ENCODE measurements at places on chromosomes 2 and 18. TPM values are rescaled to one million over a fixed set of nuclear protein-coding genes. Genes with fewer than 3 reads are reported as not detected.

DNA sequence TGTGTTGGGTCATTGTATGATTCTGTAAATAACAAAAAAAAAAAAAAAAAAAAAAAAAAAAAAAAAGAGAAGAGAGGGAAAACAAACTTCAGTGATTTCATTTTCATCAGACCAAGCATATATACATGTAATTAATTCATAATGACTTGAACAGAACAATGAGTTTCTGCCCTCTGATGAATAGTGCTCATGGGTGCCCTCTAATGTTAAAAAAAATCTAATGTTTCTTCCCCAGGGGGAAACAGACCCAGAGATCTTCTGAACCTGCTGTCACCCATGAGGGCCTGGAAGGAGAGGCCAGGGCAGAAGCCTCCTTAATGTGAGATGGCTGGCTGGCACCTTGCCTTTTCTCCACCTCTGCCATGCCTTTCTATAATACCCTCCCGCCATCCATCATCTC lies 289.2 kb downstream of the ZNF521 start:
- DNase-seq: no peak

DNA sequence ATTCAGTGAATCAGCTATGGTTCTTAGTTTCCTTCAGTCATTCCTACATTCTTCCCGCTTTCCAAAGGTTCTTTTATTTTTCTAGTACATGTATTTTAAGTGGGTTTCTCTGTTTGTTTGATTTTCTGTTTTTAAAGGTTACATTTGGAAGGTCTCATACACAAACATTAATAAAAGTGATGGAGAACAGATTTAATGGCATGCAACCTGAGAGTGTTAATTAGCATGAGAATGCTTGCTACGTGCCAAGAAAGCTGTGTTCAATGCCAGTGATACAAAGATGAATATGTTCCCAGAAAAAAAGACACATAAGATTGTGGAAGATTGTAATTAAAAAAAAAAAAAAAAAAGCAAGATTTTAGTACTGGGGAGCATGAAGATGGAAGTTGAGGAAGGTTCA lies 61.8 kb upstream of the CDC42EP3 start:
- no peak for DNase-seq

DNA sequence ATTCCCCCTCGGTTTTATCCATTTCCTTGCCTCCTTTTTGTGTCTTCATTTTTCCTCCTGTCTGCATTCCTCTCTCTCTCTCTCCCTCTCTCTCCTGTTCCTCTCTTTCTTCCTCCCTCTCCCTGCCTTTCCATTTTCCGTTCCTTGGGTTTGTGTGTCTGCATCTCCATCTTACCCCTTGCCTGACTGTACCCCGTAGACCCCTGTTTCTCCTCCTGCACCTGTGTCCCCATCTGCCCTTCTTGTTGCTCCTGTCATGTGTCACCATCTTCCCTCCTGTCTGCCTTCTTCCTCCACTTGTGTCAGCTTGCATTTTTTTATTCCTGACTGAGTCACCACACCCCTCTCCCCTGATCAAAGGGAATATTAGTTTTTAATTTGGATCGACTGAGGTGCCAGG lies 1.8 kb downstream of the CDK5R2 start:
- DNase-seq: no peak

- DNase-seq: no peak
Observed at GRCh38 chr2:99940963-99941362, 201.4 kb downstream of the AFF3 start.

DNA sequence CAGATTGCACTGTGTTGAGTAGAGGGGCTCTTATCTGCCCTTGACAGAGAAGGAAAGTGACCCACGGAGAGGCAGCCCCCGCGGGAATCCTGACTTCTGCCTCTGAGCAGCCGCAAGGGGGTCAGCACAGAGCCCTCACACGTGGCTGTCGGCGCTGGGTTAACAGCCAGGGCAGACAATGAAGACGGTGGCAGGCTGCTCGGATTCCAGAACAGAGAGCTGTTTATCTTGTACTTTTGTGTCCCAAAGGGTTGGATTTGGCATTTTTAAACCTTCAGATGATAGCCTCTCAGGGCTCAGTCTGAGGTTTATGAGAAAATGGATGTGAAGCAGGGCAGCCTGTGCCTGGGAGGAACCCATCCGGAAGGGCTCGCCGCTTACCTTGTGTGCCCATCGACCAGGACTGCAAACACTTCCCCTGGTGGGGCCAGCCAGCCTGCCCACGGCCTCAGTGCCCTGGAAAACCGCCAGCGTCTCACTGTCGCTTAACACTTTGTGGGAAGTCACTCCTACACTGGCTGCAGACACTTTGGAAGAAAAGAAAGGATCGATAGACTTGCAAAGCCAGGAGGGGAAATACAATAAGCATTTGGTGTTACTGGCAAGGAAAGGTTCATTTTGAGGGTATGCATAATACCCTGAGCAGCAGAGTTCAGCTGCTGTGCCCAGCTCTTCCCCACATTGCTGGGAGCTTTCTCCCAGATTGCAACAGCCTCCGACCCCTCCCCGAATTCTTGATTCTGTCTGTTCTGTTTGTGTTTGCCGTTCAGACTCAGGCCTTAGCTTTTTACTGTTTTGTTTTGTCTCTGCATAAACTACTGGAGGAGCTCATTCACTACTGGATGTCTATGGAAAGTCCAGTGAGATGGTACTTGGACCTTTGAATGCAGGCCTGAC lies 325.3 kb upstream of the MYT1L start:
- no peak for DNase-seq

- no peak for DNase-seq
Observed at GRCh38 chr2:122705746-122706145, 950.3 kb downstream of the TSN start.

DNA sequence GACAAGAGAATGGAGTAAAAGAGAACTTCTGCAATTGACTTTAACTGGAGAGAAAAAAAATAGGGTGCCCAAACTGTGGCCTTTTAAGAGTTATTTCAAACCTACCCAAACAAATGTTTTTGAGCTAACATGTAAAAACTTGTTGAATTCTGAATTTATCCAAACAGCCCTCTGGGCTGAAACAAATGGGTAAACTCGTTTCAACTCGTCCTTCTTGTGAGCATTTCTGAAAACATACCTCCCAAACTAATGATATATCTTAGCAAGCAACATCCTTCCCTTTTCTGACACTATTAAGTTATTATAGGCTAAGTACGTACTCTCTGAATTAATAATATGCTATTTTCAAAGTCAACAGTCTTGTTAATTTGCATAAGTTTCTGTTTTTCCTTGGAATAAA lies 793.0 kb upstream of the ACVR2A start:
- DNase-seq: no peak

DNA sequence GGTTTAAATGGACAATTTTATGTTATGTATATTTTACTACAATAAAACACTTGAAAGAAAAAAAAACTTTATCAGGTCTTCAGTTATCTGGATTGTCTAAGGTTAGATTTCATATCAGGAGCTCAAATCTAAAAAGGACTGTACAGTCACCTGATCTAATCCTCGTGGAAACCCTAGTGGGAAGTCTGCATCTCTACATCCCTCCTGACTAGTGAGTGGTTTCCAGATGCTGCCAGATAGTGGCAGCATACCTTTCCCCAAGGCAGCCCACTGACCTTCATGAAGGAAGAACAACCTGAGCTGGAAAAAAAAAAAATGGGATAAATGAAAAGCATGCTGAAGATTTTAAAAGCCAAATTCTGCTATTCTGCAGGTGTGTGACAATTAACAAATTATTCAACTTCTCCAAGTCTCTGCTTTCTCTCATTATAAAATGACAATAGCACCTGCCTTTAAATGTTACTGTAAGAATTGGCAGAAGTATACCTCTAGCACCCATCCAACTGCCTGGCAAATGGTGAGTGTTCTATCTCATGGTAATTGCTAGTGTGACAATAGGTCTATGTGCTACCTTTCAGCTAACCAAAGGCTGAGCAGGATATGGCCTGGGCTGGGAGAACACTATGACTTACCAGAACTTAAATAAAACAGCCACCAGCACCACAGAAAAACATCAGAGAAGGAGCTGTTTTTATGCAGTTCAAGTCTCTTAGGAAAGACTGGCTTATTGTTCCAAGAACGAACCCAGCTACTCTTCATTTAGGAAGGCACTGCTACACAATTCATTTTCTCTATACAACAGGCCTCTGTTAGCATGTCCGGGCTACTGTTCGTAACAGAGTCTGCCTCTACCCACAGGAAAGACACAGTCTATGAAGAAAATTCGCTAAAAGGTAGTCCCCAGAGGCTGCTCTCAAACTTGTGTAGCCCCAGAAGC lies 8.6 kb downstream of the CLASP1 start:
- DNase-seq: no peak

GRCh38 chr2:96679848-96680247 lies 37.3 kb downstream of the FER1L5 start:
- no peak for DNase-seq

DNA sequence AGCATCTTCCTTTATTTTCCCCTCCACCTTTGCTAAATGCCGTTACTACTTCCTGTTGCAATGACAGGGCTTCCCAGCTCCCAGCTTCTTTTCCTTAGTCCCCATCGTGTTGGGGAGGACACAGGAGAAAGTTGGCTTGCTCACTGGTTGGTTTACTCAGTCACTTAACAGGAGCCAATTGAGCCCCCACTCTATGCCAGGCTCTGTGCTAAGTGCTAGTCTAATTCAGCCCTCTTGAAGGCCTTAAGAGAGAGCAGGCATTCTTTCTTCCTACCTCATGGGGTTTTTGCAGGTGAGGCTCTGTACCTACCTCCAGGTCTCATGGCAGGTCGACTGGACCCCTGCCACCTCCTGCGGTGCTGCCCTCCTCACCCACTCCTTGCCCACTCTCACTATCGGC lies 20.1 kb downstream of the TANC1 start:
- no peak for DNase-seq

DNA sequence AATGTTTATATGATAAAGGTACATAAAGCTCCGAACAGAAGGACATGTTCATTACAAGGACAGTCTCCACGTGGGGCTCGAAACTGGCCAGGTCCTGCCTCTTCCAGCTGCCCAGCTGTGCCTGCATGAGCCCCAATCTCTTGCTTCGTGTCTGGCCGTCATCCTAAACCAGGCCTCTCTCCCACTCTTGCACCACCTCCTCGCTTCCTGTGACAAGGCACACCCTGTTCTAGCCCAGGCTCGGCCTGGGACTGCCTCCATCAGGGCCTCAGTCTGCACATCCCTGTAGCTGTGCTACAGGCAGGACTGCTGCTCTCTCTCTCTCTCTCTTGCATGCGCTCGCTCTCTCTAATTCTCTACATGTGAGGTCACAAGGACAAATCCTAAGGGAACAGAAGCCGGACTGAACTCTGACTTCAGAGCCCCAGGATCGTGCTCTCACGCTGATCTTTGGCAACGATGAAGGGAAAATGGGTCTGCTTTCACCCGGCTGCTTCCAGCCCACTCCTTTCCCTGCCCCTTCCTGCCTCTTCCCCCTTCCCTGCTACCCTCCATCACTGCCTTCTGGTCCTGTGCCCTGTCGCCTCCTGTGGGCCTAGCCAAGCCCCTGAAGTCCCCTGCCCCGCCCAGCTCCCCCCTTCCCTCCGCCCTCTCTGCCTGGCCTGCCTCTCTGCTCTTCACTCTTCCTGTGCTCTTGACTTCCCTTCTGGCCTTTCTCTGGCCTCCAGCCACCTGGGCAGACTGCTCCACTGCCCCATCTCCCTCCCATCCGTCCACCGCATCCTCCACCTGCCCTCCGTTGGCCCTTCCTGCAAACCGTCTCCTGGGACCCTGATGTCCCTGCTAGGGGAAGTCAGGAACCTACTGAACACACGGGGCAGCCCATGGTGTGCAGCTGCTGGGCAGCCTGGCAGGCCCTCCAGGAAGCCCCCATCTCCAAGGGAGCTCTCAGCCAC lies 7.8 kb upstream of the GPR55 start:
- DNase-seq: peak; percentile 84

- DNase-seq: no peak
Observed at GRCh38 chr18:5673616-5674015, 129.8 kb upstream of the EPB41L3 start.

DNA sequence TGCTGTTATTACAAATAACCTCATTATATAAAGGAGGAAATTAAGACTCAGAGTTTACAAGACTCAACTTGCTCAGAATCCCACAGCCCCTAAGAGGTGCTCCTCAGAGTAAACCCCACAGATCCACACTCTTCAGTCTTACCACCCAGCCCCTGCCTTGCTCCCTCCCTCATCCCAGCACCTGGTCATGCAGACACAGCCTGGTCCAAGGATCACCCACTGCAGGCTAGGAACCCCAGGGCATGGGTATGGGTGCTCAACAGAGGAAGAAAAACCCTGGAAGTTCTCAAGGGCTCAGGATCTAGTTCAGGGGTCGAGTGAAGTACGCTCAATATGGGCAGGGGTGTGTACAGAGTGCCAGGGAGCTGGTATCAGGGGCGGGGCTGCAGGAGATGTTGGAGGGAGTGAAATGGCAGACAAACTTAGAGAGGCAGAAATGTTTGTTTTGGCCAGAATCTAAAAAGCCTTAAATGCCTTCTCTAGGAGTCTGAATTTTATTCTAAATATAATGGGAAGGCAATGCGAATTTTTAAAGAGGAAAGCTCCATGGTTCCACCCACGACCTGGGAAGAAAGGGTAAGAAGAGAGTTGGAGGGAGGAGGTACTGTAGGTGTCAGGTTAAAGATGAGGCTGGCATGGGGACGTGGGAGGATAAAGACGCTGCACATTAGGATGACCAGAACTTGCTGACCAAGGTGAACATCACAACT lies 79.1 kb upstream of the MGAT4A start:
- DNase-seq: no peak

DNA sequence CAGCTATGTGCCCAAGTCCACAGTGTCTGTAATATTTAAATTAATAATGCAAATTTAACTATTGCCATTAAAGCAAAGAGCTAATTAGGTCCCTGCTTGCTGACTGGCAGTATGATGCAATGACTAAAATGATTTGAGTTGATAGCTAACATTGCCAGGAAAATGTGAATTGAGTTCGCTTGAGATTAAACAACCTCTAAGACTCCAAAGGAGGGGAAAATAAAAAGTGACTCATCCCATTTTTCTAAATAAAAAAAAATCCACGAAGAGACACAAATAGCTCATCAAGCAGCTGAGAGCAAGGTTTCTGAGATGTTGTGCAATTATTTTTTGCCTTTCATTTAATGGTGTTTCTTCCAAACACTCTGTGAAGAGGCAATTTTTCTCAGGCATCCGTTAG lies 413.0 kb downstream of the MTX2 start:
- no peak for DNase-seq

DNA sequence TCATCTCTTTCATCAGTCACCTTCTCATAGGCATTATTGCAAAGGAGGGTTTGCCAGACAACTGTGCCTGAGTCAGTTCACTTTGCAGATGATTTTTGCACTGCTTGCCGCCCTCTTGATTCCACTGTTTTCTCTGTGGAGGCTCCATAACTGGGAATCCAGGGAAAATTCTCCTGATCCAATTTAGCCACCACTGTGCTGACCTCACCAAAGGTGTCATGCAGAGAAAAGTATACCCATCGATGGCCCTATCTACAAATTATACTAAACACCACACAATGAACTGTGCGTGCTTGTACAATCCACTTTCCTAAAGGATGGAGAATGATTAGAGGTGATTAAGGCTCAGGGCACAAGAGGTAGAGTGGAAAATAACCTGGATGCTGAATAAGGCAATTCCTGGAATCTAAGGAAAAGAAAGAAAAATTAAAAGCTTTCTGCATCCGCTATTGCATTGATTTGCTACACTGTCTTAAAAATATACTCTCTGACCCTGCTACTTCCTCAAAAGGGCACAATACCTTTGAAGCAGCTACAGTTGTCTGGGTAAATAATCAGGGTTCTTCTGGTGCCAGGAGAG lies 409.4 kb downstream of the RIT2 start:
- no peak for DNase-seq

The RGPD3 gene
- polyA plus RNA-seq: 0.04 TPM

The NEU2 gene
- not detected for polyA plus RNA-seq

The KANSL3 gene
- 24.0 TPM for polyA plus RNA-seq

The SLC35F6 gene
- polyA plus RNA-seq: 28.3 TPM

The DSG1 gene
- polyA plus RNA-seq: 0.19 TPM

The CMPK2 gene
- polyA plus RNA-seq: 2.0 TPM

The INPP5D gene
- 3.6 TPM for polyA plus RNA-seq

Measured in heart left ventricle (tissue), 16 donors.